Activated CD4-positive, alpha-beta T cell treated with anti-CD3 and anti-CD28 coated beads, Interleukin-2, amount 10 ng/mL, durations not matched to agents 24 days and 14 days (primary cell): ENCODE measurements at places on chromosomes 13 and 19. TPM values are rescaled to one million over a fixed set of nuclear protein-coding genes. Genes with fewer than 3 reads are reported as not detected.

The MAB21L1 gene
- not detected in 2 replicates for total RNA-seq

The PRX gene
- total RNA-seq, result 0.84 and 0.90 TPM in 2 replicates

- H3K27me3 ChIP-seq, result no peaks in the 10 kb centered on the region
- H3K27ac ChIP-seq, result peak overlapping the region; percentile 56
- DNase-seq, result peak; percentile 61
- peaks cover 14% of the 10 kb centered on the region for H3K36me3 ChIP-seq
- H3K4me1 ChIP-seq, result peaks cover 15% of the 10 kb centered on the region
Measured at GRCh38 chr13:74230984-74231501, 96.8 kb upstream of the KLF12 start.

DNA sequence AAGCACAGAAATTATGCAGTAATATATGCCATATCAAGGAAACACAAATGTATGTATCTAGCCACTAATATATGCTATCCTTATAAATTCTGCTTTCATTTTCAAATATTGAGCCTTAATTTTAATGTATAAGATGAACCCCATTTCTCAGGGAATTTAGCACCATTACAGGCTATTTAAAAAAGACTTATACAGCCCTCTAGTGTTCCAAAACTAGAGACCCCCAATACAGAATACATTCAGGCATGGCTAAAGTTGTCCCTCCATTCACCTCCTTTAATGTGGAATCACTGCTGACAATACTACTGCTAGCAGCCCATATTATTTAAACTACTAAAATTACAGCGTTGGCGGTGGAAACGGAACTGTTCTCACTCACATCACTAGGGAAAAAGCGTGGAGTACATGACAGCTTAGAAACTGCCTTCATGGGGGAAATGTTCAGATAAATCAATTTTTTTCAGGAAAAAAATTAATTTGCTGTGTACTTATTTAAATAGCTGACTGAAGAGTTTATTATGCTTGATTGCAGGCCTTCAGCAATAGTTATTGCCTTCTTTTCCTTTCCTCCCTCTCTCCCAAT is 541.0 kb downstream of the PCDH9 start:
- no peak overlapping the region for H3K27ac ChIP-seq
- no peaks in the 10 kb centered on the region for H3K27me3 ChIP-seq
- H3K4me1 ChIP-seq, result no peaks in the 10 kb centered on the region
- no peak for DNase-seq

- no peak overlapping the region for H3K4me3 ChIP-seq
- H3K27me3 ChIP-seq, result no peaks in the 10 kb centered on the region
- peaks cover 1% of the 10 kb centered on the region for H3K36me3 ChIP-seq
- peaks cover 34% of the 10 kb centered on the region for H3K4me1 ChIP-seq
Measured at GRCh38 chr19:45168767-45169351, 8.1 kb upstream of the NKPD1 start.

- H3K4me3 ChIP-seq, result no peak overlapping the region
- H3K4me1 ChIP-seq, result no peaks in the 10 kb centered on the region
- no peaks in the 10 kb centered on the region for H3K36me3 ChIP-seq
- DNase-seq, result no peak
- H3K27ac ChIP-seq, result no peak overlapping the region
Measured at GRCh38 chr13:91482427-91482826, 84.0 kb downstream of the GPC5 start.

DNA sequence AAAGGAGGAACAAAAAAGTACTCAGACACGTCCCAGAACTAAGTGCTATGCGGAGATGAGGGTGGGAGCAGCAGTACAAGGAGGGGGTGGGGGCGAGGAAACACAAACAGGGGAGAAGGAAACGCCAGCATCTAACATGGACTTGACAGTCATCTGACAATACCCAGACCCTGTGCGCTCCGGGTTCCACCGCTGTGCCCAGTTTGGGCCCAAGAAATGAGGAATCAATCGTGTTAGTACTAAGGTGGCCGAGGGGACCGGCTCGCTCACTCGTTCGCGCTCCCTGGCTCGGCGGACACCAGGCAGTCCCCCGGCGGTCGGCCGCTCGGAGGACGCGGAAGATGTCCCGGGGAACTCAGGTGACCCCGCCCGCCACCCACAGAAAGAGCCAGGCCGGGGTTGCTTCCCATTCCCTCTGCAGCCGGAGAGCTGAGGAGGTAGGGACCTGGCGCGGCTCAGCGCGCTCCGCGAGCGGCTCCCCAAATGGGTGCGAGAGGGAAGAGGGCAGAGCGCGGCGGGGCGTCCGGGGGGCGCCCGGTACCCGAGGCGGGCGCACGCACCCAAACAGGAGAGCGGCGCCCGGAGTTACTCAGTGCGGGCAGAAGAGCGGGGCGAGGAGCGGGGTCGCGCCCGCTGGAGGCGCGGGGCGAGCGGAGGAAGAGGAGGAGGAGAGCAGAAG is 616 bp downstream of the TSHZ3 start:
- peaks cover 61% of the 10 kb centered on the region for H3K27me3 ChIP-seq
- peaks cover 4% of the 10 kb centered on the region for H3K36me3 ChIP-seq
- H3K27ac ChIP-seq, result peak overlapping the region; percentile 66
- no peak for DNase-seq

DNA sequence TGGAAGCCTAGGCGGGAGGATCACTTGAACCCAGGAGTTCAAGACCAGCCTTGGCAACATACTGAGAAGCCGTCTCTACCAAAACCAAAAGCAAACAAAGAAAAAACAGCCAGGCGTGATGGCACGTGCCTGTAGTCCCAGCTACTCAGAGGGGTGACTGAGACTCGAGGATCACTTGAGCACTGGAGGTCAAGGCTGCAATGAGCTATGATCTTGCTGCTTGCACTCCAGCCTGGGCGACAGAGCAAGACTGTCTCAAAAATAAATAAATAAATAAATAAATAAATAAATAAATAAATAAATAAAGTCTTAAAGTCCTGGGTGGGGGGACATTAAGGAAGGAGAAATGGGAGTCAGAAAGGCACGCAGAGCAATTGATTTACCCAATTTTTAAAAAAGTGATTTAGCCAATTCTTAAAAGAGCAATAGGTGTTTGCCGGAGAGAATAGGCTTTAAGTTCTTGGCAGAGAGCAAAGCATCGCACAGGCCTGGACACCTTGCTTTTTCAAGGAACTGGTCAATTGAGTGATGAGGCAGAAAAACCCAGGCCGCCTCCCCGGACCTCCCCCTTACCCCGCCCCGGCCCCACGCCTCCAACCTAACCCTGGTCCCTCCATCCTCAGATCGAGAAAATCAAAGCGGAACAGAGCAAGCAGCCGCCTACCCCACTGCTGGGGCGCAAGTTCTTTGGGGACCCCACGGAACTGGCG is 9.5 kb upstream of the SHKBP1 start:
- H3K27ac ChIP-seq, result no peak overlapping the region
- H3K27me3 ChIP-seq, result peaks cover 40% of the 10 kb centered on the region
- no peak for DNase-seq
- H3K4me3 ChIP-seq, result no peak overlapping the region

DNA sequence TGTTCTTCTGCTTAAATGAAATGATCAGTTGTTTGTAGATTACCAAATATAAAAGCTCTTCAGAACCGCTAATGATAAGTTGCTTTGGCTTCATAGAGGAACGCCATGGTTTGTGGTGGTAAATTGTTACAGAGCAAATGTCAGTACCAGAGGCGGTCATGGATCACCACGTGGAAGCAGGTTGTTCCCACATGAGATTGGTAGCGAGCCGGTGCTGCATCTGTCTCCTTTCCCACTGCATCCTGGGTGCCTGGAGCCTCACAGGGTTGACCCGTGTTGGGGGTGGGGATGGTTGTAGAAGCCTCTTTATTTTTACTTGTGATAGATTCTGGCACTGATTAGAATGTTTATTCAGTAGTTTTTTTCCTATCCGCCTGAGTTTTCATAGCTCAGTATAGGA is 14.7 kb downstream of the GARRE1 start:
- peaks cover 27% of the 10 kb centered on the region for H3K4me1 ChIP-seq
- no peak overlapping the region for H3K27ac ChIP-seq
- no peak for DNase-seq

- DNase-seq, result no peak
- no peak overlapping the region for H3K4me3 ChIP-seq
- no peaks in the 10 kb centered on the region for H3K4me1 ChIP-seq
- no peak overlapping the region for H3K27ac ChIP-seq
Measured at GRCh38 chr13:94641409-94641941, 39.8 kb downstream of the GPR180 start.

GRCh38 chr19:2083174-2083854 is 12.8 kb downstream of the MOB3A start:
- H3K27ac ChIP-seq, result peak overlapping the region; percentile 100
- peaks cover 65% of the 10 kb centered on the region for H3K36me3 ChIP-seq
- peak overlapping the region; percentile 98 for H3K4me3 ChIP-seq
- H3K4me1 ChIP-seq, result peaks cover 58% of the 10 kb centered on the region
- peak; percentile 91 for DNase-seq
- peaks cover 2% of the 10 kb centered on the region for H3K27me3 ChIP-seq

- H3K27me3 ChIP-seq, result no peaks in the 10 kb centered on the region
- H3K27ac ChIP-seq, result no peak overlapping the region
- no peaks in the 10 kb centered on the region for H3K36me3 ChIP-seq
- H3K4me1 ChIP-seq, result no peaks in the 10 kb centered on the region
- no peak overlapping the region for H3K4me3 ChIP-seq
Measured at GRCh38 chr13:73245246-73245645, 186.4 kb downstream of the KLF5 start.

DNA sequence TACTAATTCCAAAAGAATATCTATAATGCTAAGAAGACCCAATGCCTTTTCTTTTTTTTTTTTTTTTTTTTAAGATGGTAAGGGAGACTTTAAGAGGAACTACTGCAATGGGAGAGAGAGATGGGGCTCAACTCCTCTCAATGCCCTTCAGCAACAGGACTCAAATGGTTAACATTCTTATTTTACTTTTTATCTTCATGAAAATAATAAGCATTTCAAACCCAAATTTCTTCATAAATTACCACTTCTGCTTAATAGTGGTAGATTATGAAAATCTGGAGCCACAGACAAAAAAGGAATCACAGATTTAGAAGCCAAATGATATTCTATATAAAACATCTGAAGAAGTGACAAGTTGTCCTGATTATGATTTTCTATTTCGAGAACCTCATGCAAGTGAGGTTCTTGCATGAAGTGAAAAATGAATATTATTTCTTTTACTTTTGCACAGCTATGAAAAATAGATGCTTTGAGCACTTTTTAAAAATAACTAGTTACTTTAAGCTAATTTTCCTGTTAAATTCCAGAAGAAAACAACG is 74.2 kb downstream of the SERP2 start:
- H3K4me1 ChIP-seq, result no peaks in the 10 kb centered on the region
- H3K4me3 ChIP-seq, result no peak overlapping the region

- peaks cover 3% of the 10 kb centered on the region for H3K4me1 ChIP-seq
- no peaks in the 10 kb centered on the region for H3K36me3 ChIP-seq
- H3K27ac ChIP-seq, result no peak overlapping the region
- H3K27me3 ChIP-seq, result peaks cover 40% of the 10 kb centered on the region
- DNase-seq, result no peak
- H3K4me3 ChIP-seq, result no peak overlapping the region
Measured at GRCh38 chr19:46133101-46133627, 8.7 kb upstream of the IGFL3 start.

DNA sequence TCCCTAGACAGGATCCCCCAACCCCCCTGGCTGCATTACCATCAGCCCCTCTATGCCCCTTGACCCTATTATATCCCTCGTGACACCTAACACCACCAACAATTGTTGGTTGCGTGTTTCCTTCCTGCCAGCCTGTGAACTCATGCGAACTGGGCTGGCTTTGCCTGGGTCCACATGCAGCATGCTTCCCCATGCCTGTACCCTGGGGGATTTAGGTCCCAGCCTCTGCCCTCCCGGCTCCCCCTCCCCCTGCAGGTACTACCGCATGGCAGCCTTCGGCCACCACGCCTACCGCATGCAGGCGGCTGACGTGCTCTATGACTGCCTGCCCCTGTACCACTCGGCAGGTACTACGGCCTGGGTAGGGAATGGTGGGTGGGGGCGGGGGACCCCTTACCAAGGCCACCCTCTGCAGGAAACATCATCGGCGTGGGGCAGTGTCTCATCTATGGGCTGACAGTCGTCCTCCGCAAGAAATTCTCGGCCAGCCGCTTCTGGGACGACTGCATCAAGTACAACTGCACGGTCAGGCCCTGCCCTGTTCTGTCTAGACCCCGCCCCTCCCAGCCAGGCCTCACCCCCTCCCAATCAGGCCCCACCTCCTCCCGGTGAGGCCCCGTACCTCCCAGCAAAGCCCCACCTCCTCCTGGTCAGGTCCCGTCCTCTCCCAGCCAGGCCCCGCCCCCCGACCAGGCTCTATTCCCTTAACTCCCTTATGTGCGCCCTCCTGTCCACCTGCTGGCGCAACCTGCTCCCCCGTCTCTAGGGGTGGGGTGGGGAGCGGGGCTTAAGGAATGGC is 18.5 kb downstream of the SLC27A1 start:
- no peak overlapping the region for H3K27ac ChIP-seq
- H3K4me1 ChIP-seq, result peaks cover 15% of the 10 kb centered on the region
- no peaks in the 10 kb centered on the region for H3K27me3 ChIP-seq
- DNase-seq, result peak; percentile 83

DNA sequence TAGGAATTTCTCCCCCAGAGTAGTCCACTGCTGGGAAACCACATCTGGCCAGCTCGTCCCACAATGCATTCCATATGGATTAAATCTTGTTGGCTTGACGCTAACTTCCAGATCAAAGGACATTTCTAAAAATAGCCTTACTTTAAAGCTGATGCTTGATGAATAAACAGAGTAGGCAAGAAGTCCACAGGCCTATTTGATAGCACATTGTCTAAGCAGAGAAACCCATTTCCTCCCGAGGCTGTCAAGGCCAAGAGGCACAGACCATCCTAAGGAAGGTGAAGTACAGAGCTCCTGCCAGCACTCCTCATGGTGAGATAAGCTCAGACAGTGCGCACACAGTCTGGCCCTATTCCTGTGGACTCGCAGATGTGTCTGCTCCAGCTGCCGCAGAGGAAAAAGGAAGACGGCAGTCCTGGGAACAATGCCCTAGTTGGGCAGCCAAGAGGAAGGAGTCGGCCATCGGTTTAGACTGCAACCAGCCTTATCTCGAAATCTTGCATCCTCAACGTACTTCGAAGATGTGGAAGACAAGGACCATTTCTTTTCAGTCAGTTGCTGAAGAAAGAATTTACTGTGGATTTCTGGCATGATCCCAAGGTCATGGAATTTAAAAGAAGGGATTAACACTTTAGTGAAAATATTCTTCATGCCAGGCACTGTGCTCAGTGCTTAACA is 156.8 kb downstream of the RGCC start:
- no peak overlapping the region for H3K27ac ChIP-seq
- H3K27me3 ChIP-seq, result no peaks in the 10 kb centered on the region
- peaks cover 1% of the 10 kb centered on the region for H3K4me1 ChIP-seq
- H3K4me3 ChIP-seq, result no peak overlapping the region
- peaks cover 22% of the 10 kb centered on the region for H3K36me3 ChIP-seq
- no peak for DNase-seq

DNA sequence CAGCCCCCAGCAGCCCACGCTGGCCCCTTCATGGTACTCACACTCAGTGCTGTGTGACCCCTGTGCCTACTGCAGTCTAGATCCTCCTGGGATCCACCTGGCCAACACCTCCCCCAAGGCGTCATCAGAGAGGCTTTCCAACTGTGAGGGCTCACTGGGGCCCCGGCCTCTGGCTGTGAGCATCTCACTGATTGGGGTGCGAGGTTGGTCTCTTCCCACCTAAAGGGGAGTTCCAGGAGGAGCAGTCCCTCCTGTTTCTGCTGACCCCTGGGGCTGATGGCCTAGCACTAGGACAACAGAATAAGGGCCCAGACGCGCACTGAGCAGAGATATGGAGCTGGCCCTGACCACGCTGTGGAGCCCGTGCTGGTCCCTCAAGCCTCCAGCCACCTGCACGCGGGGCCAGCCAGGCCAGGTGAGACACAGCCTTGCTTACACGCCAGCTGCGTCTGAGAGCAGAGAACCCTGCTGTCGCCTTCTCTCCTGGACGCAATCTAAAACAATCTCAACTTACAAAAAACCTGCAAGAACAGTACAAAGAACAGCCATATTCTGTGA is 32.2 kb downstream of the ELL start:
- peaks cover 1% of the 10 kb centered on the region for H3K36me3 ChIP-seq
- H3K27ac ChIP-seq, result no peak overlapping the region
- H3K4me3 ChIP-seq, result no peak overlapping the region
- no peaks in the 10 kb centered on the region for H3K27me3 ChIP-seq
- H3K4me1 ChIP-seq, result peaks cover 24% of the 10 kb centered on the region
- DNase-seq, result no peak
